ENCODE measurements at places on chromosomes 4 and X.

DNA sequence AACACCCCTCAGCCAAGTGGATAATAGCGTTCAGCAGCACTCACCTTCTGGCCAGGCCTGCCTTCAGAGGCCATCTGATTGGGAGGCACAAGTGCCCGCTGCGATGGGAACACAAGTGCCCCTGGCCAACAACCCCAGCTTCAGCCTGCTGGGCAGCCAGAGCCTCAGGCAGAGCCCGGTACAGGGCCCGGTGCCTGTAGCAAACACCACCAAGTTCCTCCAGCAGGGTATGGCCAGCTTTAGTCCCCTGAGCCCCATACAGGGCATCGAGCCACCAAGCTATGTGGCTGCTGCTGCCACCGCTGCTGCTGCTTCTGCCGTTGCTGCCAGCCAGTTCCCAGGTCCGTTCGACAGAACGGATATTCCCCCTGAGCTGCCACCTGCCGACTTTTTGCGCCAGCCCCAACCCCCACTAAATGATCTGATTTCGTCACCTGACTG is 55.9 kb upstream of the MTM1 start:
- DNase-seq = no peak

DNA sequence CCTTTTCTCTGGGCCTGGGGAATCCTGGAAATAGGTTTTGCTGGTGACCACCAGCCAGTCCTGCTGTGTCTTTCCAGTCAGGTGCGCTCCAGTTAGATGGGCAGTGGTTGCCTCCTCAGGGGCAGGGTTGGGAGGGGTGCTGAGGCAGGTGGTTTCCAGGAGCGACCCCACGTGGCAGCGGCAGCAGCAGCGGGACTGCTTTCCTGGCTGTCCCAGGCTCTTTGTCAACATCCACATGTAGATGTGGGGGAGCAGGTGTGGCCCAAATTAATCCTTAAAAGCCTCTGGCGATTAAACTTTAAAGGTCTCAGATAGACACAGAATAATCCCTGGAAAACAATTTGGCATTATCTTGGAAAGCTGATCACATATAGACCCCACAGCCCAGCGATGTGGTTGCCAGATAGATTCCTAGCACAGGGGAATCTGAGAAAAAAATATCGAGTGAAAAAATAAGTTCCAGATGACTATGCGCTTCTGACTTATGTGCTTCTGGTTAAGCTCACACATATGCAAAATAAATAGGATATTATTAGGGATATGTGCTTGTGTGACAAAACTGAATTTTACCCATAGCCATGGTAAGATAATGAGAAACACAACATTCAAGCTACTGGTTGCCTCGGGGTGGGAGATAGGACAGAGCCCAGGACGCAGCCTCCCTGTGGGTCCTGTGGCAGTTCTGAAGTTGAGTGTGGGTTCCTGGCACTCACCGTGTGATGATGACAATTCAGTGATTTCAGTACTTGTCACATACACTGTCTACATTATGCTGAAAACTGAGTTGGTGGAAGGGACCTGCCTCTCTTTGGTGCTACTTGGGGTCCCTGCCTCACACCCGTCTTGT is 336.4 kb downstream of the ARHGAP10 start:
- no peak for DNase-seq

- no peak for DNase-seq
These were observed 34.4 kb upstream of the ACSL1 start for GRCh38 chr4:184860018-184860779.

GRCh38 chr4:46980851-46981250 is 12.5 kb downstream of the GABRA4 start:
- no peak for DNase-seq

DNA sequence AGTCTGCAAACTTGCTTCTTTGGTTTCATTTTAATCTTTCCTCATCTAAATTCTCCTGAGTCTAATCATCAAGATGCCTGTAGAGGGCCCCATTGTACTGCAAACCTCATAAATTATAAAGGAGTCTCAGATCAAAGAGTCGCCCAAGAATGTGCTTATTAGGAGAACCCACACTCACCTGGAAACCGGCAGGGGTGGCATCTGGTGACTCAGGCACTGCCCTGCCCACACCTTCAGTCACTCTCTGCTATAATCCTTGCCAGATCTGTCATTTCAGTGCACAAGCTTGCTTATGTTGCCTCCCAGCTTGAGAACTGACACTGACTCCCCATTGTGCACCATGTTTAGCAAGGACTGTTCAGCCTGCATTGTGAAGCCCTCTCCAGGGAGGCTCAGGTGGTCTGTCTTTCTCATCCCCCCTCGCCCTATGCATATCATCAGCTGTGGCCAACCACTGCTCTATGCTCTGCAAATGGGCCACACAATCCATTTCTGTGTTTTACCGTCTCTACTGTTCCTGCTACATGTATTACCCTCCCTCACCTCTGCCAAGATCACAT is 12.4 kb downstream of the EPGN start:
- peak; percentile 39 for DNase-seq

DNA sequence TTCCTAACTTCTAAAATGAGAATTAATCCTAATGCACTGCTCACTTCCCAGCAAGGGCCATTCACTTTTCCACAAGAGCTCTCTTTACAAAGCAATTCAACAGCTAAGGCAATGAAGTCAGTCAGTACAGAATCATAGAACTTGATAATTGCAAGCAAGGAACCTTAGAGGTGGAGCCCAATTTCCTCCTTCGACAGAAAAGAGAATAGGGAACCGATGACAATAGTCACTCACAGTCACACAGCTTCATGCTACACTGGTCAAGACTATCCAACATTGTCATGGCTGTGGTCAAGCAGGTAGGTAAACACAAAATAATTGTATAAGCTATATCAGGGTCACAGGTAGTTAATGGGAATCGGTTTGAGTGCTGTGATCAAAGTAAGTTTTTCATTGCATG is 90.0 kb downstream of the ELOVL6 start:
- DNase-seq = no peak

DNA sequence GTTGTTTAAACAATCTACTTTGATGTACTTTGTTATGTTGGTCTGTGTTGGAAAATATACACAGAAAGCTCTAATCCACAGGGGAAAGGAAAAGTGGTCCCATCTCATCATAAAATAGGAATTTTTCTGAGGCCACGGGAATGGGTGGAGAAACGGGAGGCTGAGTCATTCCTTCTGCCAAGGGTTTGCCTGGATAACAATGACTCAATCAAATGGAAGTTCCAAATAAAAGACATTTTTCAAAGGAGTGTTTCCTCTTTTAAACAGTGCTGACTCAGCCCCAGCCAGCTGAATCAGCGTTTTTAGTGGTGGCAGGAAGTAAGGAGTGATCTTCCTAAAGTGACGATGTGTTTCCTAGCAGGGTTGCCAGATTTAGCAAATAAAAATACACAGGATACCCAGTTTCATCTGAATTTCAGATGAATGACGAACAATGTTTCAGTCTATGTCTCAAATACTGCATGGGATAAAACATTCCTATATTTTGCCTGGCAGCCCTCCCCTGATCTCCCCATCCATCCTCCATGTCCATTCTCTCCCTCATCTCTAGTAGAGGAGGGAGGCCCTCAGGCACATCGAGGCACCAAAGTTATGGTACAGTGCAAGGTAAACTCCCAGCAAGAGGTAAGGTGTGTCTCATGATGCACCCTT is 345.4 kb upstream of the GATB start:
- peak; percentile 92 for DNase-seq

DNA sequence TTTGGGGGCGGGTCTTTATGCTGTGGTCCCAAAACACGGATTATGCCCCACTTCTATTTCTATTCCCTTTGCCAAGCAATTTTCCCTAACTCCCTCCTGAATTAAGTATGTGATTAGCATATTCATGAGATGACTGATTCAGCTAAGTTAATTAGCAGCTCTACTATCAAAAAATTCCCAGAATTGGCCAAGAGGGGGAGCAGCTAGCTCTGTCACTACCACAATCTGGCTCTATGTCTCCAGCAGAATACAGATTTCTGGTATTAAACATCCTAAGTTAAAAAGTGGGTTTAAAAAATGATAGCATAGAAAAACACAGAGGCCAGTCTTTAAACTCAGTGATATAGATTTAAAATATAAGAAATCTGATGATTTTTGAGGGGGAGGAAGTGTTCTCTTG is 80.3 kb downstream of the GPC4 start:
- DNase-seq = peak; percentile 8
